ENCODE measurements at places on chromosomes 7 and 10.

GRCh38 chr10:22733992-22734391 lies 19.6 kb upstream of the PIP4K2A start:
- DNase-seq, result no peak

DNA sequence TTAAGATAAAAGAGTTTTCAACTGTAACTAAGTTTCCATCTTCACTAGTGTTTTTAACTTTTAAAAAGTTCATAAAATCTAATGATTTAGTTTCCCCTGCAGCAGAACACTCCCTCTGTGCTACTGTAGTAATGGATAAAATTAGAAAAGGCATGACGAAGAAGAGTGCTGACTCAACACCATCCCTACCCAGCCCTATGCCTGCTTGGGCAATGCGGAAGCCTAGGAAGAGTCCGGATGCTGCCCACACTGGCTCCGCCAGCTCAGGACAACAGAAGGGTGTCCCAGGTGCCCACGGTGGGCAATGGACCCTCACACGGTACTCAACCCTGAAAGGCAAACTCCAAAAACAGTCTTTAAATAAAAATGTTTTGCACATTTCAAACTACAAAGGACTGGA lies 118.2 kb downstream of the LARP4B start:
- no peak for DNase-seq

DNA sequence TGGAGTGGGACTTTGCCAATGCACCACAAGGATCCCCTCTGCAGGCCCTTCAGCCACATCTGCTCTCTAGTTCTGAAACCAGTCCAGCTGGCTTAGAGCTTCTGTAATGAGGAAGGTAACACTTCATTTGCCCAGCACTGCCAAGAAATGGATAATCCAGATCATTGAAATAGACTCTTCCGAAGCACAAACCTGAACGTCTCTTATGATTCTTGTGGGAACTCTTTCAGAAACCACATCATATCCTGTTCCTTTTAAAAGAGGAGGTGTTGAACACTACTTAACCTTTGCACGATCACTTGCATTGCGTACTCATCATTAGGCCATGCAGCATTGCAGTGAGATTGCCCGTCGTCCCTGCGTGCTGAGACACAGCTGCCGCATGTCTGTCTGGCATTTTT lies 25.8 kb upstream of the PLPP4 start:
- DNase-seq, result no peak

DNA sequence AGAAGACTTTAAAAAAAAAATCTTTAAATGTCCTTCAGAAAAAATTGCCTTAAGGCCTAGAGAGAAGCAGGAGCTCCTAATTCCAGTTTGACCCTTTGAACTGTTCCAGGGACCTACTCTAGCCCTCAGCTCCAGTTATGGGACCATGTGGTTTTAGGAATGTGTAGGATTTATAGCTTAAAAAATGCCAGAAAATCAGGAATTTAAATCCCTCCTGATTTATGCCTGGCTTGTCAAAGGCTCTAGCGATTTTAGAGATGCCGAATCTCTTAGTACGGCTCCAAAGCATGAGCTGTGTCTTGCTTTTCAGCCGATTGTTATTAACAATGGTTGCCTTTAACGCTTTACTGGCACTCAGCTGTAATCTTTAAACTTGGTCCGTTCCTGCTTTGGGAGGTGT lies 130.6 kb upstream of the NPVF start:
- DNase-seq, result no peak

GRCh38 chr7:77881871-77882270 lies 83.3 kb downstream of the PHTF2 start:
- no peak for DNase-seq

DNA sequence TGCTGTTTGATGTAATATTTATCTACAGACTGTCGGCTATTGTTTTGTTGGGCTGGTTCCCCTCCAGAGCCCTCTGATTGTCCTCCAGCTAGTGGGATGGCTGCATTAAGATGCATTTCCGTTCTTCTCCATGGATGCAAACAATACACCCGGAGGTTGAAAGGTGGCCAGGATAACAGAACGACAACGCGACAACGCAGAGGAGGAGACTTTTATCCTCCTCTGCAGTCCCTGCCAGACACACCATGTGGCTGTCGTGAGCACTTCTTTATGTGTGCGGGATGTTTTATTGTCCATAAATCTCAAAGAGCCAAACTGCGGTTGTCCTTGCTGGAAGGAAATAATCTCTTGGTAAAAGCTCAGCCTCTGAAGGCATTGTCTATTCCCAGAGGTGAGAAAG lies 39.1 kb upstream of the TCERG1L start:
- no peak for DNase-seq

DNA sequence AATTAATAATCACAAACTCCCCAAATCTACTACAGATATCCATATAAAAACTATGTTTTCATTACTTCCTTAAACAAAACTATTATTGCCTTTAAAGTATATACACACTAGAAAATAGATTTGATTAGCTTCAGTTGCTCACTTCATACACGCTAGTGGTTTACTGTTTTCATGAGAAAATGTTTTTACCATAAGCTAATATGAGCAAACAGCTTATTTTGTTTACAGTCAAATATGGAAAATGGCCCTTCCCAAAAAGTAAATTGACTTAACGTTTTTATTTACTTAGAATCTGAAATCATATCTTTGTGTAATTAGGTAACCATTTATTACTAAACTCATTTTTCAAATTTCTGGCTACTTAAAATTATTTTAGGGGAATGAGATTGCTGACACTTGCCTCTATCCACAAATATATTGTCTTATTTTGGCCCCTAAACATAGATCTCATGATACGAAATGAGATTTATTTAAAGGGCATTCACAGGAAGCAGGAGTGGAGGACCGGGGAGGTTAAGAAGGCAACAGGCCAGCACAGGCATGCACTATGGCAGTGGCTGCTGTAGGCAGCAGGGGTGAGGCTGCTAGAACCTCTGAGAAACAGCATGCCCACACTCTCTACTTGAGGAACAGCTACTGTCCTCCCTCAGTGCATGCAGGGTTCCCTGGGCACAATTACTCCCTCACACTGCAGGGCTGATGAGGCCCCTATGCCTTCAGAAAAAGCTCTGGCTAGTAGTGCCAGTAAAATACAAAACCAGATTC lies 29.6 kb upstream of the SOSTDC1 start:
- no peak for DNase-seq

DNA sequence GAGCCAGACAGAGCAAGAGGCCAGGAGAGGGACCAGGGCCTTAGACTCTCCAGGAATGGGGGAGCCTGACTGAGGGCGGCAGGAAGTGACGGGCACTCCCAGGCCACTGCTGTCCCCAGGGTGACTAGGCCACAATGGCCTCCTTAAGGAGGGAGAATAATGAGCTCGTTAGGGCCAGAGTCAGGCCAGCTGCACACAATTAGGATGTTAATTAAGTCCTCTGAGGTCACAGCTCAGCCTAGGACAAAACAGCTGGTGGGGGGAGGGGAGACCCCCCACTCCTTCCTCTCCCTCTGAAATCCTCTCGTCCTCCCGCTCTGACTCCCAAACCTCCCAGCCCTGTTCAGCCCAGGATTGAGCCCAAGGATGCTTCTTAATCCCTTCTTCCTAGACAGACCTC lies 143.0 kb downstream of the NEURL1 start:
- no peak for DNase-seq

GRCh38 chr10:1175956-1176565 lies 119.9 kb downstream of the WDR37 start:
- DNase-seq, result no peak

DNA sequence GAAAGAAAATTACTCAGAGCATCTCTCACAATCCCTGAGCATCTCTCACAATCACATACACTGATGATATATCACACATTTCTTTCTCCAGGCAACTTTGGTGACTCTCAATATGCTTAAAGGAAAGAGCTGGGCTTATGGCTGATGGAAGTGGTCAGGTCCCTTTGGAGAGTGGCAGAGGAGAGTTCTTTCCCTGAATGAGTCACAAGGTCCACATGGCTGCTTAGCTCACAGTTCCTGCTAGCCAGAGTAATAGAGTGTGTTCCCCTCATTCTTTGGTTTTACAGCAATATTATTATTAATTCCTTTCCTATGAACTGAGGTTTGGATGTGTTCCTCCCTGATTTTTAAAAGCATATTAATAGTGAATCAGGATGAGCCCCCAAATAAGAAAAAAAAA lies 287.4 kb downstream of the C7orf25 start:
- DNase-seq, result no peak

- no peak for DNase-seq
Observed at GRCh38 chr10:89522463-89522862, 12.9 kb downstream of the SLC16A12 start.

- no peak for DNase-seq
Observed at GRCh38 chr10:69004821-69005220, 16.2 kb downstream of the KIFBP start.

GRCh38 chr7:122528879-122529481 lies 169.9 kb downstream of the RNF133 start:
- DNase-seq, result no peak

DNA sequence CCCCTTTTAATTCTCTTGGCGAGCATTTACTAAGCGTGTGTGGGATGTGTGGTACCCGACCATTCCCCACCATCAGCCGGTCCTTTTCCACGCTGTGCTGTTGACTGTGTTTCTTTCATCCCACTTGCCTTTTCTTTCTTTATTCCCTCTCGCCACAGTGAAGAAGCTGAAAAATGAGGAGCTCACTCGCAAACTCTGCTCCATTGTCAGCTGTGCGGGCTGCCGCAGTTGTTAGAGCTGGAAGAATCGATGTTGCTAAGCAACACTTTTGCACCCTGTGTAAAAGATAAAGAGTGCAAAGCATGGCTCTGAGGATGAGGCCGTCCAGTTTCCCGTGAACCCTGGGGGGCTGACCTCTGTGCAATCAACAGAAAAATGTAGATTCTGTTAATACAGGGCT lies 203.1 kb upstream of the NEBL start:
- DNase-seq, result no peak
